ENCODE measurements at places on chromosomes 1 and 21.

- DNase-seq, result no peak
Measured at GRCh38 chr21:45767071-45768006, 123.8 kb downstream of the PCBP3 start.

DNA sequence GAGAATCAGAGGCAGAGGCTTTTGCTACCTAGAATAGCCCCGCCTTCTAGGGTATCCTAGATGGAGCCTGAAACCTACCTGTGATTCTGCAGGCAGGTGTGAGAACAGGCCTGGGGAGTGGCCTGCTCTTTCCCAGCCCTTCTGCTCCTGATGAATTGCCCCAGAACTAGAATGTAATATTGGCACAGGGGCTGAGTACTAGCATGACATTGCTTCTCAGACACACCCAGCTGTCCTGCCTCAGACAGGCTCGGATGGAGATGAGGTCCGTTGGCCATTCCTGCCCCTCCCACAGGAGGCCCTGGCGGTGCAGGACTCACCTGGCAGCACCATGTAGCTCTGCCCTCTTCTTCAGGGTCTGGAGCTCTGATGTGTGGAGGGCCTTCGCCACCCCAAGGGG, 237.6 kb downstream of the GRIK3 start:
- no peak for DNase-seq

GRCh38 chr1:200365897-200366426, 43.9 kb downstream of the ZNF281 start:
- no peak for DNase-seq

GRCh38 chr1:53328009-53328461, at the start of gene LRP8:
Gene LRP8 (minus strand): TSS chr1:53328070. CDS start chr1:53327912, 158 bp downstream.
- peak; percentile 75 for DNase-seq

GRCh38 chr1:14240265-14240664, 358.2 kb upstream of the KAZN start:
- DNase-seq, result no peak

DNA sequence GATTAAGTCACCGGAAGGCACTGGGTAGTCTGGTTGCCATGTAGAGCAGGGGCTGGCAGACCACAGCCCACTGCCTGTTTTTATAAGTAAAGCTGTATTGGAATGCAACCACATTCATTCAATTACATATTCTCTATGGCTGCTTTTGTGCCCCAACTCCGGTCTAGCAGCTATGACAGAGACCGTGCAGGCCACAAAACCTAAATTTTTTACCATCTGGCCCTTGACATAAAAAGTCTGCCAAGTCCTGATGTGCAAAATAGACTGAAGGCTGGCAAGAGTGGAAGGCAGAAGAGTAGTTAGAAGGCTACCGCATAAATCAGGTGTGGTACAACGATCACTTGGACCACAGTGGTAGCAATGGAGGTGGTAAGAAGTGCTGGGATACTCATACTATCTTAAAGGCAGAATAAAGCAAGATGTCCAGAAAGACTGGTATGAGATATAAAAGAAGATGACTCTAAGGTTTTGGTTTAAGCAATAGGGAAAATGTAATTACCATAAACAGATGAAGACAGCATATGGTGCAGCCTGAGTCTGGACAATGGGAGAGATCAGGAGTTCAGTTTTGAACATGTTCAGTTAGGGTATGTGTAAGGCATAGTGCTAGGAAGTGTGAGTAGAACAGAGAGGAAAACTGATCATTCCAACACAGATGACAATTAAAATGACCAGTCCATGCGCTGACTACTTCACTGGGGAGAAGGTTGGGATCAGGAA, 37.2 kb downstream of the EGLN1 start:
- no peak for DNase-seq

GRCh38 chr1:248881261-248881660, 22.4 kb upstream of the ZNF692 start:
- no peak for DNase-seq

DNA sequence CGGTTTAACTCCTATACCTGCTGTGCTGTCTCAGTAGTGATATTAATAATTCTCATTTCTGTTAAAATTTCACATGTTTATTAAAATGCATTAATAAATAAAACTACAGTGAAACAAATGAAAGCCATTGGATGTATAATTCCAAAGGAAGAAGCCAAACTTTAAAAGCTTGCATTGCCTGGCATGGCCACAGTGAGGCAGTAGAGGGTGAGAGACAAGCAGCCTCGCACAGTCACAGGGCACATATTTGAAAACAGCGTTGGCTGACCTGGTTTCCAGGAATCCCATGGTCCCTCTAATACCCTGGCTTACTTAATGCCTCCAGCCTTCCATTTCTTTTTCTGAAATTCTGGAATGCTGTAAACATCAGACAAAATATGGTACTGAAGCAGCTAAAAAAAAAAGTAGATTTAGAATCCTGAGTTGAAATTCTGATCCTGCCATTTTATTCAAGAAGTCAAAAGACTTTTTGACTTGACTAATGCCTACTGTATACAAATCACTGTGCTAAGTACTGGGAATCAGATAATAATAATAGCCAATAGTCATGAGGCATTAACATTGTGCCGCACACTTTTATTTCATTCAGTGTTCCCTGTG, 6.7 kb upstream of the RNASEL start:
- peak; percentile 68 for DNase-seq

DNA sequence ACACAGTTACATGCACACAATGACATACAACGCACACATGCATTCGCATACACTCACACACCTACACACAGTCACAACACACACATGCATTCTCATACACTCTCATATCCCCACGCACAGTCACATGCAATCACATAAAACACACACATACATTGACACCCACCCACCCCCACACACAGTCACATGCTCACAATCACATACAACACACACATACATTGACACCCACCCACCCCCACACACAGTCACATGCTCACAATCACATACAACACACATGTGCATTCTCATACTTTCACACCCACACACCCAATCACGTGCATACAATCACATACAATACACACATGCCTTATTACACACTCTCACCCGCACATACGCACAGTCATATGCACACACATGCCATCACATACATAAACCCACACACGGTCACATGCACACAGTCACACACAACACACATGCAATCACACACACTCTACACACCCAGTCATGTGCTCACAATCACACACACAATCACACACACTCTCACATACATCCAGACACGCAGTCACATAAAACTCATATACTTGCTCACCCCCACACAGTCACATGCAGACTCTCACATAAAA, 134.3 kb downstream of the CASZ1 start:
- DNase-seq, result no peak

- DNase-seq, result no peak
Measured at GRCh38 chr1:24074196-24074595, 37.7 kb downstream of the MYOM3 start.

DNA sequence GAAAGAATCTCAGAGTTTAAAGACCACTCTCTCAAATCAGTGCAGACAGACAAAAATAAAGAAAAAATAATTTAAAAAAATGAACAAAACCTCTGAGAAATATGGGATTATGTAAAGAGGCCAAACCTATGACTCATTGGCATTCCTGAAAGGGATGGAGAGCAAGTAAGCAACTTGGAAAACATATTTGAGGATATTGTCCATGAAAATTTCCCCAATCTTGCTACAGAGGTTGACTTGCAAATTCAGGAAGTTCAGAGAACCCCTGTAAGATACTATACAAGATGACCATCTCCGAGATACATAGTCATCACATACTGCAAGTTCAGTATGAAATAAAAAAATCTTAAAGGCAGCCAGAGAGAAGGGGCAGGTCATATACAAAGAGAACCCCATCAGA, 43.7 kb upstream of the IVNS1ABP start:
- DNase-seq, result no peak

DNA sequence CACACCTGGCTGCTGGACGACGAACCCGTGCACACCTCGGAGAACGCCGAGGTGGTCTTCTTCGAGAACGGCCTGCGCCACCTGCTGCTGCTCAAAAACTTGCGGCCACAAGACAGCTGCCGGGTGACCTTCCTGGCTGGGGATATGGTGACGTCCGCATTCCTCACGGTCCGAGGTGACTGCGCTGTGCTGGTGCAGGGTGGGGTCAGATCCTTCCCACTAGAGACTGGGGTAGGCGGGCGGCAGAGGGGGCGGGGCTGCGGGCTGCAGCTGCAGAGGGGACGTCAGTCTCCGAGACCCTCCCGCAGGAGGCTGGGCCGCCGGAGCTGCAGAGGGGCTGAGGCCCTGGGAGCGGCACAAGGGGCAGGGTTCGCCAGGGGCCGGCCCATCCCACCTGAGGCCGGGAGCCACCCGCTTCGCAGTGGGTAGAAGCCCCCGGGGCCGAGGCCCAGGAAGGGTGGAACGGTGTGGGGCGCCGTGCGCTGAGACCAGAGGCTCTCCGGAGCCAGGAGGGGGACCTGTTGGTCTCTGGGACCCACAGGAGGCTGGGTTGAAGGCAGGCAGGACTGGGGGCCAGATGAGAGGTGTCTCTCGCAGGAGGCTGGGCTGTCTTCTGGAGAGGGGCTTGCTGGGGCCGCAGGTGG, 90.6 kb downstream of the TRIM11 start:
- peak; percentile 27 for DNase-seq

- no peak for DNase-seq
Measured at GRCh38 chr1:178645157-178645807, 79.8 kb upstream of the RALGPS2 start.

- no peak for DNase-seq
Measured at GRCh38 chr1:180636138-180636537, 4.3 kb downstream of the XPR1 start.

- DNase-seq, result no peak
Measured at GRCh38 chr21:44298301-44298700, 1.6 kb upstream of the PFKL start.

- no peak for DNase-seq
Measured at GRCh38 chr1:31390071-31390470, 17.2 kb upstream of the FABP3 start.

GRCh38 chr1:118023199-118023598, 93.7 kb downstream of the WDR3 start:
- DNase-seq, result no peak

GRCh38 chr1:245987219-245987545, 519.9 kb downstream of the SMYD3 start:
- no peak for DNase-seq

DNA sequence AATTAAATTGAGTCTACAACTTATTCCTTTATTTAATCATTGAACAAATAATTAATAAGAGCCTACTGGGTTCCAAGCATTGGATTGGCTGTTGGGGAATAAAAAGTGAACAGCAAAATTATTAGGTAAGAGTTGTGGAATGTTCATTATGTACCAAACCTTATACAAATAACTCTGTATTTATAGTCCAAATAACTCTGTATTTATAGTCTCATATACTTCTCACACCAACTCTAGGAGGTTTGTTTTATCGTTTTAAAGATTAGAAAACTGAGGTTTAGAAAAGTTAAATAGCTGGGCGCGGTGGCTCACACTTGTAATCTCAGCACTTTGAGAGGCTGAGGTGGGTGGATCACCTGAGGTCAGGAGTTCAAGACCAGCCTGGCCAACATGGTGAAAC, 40.6 kb downstream of the RGS2 start:
- no peak for DNase-seq

DNA sequence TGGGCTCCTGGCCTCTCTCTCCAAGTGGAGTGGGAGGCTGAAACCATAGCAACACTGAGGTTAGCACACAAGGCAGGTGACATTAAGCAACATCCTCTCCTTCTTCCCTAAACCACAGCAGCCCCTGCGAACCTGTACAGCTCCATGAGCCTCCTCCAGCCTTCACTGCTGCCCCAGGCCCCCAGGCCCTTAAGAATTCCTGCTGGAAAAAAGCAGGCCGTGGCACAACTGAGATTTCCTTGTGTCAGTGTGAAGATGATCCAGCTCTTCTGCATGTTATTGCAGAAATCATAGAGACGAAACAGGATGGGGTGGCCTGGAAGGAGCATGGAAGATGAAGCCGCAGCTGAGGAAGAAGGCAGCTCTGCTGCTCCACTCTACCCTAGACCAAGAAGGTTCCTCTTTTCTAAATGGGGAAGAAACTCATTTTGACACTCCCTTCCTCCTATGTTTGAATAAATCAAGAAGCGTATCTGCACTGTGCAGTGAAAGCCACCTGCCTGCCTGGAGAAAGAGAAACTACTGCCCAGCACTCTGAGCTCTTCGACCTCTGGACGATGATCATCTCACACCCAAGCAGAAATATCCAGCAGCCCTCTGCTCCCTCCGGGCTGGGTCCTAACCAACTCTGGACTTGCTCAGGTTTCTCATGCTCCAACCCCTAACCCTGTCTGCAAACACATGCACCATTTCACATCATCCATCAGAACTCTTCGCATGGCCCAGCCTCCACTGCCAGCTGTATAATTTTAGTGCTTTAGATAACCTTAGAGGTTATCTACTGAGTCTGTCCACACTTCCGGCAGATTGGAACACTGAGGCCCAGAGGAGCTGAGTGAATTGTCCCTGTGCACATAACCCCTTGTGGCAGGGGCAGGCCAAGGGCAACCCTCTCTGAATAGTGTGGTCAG, 20.7 kb downstream of the SH3BP5L start:
- DNase-seq, result no peak

GRCh38 chr1:116940814-116941599, 31.3 kb downstream of the PTGFRN start:
- DNase-seq, result no peak

GRCh38 chr1:230215031-230215430, 148.0 kb downstream of the GALNT2 start:
- no peak for DNase-seq

DNA sequence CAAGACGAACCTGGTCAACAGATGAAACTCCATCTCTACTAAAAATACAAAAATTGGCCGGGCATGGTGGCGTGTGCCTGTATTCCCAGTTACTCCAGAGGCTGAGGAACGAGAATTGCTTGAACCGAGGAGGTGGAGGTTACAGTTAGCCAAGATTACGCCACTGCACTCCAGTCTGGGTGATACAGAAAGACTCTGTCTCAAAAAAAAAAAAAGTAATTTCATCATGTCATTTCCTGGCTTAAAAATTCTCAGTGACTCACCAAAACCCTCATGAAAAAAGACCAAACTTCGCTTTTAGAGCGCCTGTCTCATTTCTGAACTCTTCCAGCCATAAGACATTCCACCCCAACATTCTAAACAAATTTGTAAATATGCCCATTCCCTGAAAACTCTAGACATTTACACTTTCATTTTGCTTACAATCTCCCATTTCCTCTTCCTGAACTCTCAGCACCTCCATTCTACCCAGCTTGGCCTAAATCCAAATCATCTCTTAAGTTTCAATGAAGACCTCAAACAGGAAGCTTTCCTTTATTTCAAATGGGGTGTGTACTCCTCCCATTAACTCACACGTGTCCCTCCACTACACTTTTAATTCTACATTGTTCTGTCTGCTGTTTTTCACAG, 50.5 kb upstream of the PRRC2C start:
- DNase-seq, result peak; percentile 29

- DNase-seq, result no peak
Measured at GRCh38 chr1:34709547-34709946, 45.3 kb upstream of the GJB5 start.

DNA sequence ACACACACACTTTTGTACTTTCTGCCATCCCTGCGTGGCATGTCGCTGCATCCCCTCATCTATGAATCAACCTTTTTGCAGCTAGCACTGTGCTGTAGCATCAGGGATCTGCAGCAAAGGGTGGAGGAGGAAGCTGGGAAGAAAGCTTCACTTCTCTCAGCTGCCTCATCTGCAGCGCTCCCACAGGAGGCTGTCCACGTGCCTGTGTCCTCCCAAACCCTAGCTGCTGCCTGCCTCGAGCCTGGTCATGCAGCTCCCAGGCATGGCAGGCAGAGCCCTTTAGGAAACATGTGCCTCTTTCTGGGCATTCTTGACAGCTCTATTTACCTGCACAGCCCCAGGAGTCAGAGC, 262.1 kb upstream of the SGIP1 start:
- peak; percentile 78 for DNase-seq

Measured in heart left ventricle (tissue), 16 donors.